ENCODE measurements at places on chromosomes 12 and 14.

GRCh38 chr14:99432485-99432884, 48.2 kb downstream of the SETD3 start:
- DNase-seq = no peak

DNA sequence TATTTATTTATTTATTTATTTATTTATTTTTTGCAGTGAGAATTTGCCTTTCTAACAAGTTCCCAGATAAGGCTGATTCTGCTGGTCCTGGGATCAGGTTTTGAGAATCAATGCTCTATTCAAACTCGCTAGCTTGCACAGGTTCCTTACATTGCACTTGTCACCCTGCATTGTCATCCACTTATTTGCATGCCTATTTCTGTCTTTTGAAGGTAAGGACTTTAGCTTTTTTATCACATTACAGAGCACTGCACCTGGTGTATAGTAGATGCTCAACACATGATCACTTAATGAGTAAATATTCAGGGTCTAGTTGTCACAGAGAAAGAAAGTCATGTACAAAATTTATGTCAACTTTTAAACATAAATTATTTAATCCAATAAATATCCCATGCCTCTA, 219.7 kb upstream of the BTG1 start:
- no peak for DNase-seq

GRCh38 chr12:80325167-80325959, 118.7 kb upstream of the PTPRQ start:
- DNase-seq = no peak

DNA sequence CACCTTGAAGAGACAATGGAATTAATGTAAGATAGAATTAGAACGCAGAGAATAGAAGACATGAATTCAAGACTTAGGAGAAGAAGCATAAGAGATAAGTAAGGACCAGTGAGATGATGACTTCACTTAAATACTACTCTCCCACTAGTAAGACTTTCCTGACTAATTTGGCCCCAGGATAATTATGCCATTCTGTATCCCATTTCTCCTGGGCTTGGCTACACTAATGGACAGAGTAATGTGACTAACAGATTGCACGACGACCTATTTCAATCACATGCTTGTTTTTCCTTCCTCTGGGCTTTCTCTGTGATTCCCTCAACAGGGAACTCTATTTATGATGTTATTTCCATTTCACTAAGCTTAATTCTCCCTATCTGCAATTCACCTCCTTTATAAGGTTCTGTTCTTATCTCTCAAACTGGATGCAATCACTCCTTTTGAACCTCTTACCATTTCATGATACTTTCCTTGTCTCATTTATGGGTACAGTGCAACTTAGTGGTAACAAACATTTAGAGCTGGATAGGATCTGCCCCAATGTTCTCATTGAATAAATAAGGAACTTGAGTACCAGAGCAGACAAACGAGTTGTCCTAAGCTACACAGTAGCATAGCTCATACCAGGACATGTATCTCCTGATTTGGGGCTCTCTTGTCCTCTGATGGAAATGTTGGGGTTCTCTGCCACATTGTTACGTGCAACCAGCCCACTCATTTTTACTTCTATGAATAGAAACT, 102.7 kb downstream of the BTG1 start:
- no peak for DNase-seq

DNA sequence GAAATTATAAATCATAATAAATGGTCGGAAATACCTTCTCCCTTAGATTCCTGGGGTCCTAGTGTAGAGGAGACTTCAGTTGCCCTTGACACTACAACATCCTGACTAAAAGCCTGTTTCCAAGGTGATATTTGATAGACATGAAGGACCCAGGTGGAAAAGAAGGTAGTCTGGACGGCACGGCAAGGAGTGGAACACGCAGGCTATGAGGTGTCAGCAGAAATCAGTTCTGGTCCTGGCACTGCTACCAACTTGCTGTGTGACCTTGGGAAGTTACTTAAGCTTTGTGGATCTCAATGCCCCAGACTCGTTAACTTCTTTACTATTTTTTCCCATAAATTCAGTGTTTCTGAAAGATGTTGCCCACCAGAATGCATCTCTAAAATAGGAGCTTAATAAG, 36.9 kb upstream of the BCL2L14 start:
- no peak for DNase-seq

- DNase-seq = no peak
These were observed 932 bp downstream of the ADCY6 start for GRCh38 chr12:48787791-48788523.

DNA sequence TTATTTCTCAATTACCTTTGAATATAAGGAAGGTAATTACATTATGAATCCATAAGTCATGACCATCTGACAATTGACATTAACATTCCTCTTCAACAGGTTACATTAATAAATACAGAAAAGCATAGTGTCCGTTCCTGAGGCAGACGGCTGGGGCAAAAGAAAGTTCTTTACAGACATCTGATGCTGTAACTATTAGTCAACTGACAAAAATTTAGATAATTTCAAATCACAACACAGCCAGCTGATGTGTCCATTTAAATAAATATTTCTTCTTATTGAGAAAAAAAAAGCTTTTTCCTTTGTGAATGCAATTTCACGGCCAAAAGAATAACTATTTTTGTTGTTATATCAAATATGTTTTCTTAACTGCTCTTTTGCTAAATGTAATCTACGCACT, 9.2 kb upstream of the PYROXD1 start:
- DNase-seq = no peak

- no peak for DNase-seq
These were observed 89.2 kb downstream of the FOXN3 start for GRCh38 chr14:89327771-89328212.

DNA sequence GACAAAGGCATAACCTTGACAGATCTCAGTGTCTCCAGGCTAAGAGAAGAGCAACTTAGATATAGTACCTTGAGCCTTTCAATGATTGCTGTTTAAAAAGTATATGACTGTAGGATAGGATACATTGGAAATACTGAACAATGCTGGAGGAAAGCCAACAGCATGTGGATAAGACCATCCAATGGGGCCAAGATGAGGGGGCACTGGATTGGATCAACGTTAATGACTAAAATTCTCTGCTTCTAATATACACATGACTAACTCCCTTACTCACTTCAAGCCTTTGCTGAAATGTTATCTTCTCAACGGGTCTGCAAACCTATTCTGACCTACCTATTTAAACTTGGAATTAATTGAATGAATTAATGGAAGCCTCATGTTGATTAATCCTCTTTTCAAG, 354.9 kb downstream of the RAD51B start:
- no peak for DNase-seq

GRCh38 chr14:33081259-33081658, 142.6 kb downstream of the NPAS3 start:
- DNase-seq = no peak

DNA sequence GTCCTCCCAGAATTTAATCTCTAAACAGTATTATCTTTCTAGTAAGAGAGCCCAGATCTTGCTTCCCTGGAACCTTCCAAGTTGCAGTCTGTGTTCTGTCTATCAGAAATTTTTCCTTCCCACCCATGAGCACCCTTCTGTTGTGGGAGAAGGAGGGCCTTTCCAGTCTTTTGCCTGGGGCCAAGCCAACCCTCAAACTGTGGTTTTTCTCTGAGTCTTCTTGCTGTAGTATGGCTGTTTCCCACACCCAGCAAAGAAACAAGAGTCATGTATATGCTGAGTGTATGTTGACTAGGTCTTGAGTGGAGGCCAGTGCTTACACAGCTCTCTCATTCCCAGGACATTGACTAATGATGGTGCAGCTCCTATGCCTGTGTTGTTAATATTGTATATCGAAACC, 104.5 kb downstream of the TGFB3 start:
- no peak for DNase-seq

GRCh38 chr12:106878804-106879203, 76.9 kb upstream of the TMEM263 start:
- no peak for DNase-seq

DNA sequence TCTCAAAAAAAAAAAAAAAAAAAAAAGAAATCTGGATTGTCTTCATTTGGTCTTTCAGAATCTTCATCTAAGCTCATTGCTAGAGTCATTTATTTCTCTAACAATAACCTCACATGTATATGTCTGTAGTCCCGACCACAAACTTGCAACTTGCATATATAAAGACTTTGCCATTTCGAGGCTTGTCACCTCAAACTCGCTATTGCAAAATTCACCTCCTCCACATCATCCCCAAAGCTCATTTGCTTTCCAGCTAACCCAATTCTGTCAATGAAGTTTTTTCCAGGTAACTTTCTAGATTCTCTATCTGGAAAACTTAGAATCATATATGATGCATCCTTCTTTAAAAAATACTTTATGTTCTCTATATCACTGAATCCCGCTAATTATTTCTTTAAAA, 393.2 kb upstream of the ATXN7L3B start:
- no peak for DNase-seq

DNA sequence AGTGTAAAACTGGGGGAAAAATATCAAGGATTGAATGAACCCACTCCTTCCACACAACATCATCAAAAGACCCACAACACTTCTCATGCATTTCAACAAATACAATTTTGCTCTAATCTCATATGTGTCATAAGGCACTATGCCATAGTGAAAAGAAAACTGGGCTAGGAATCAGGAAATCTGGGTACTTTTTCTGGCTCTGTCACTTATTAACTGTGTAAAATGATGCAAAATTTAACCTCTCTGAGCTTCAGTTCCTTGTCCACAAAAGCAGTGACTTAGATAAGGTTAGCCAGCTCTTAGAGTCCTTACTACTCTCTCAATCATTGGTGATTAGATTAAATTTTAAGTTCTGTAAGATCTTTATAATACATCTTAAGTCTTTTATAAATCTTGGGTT, 250.5 kb upstream of the SOX5 start:
- no peak for DNase-seq

DNA sequence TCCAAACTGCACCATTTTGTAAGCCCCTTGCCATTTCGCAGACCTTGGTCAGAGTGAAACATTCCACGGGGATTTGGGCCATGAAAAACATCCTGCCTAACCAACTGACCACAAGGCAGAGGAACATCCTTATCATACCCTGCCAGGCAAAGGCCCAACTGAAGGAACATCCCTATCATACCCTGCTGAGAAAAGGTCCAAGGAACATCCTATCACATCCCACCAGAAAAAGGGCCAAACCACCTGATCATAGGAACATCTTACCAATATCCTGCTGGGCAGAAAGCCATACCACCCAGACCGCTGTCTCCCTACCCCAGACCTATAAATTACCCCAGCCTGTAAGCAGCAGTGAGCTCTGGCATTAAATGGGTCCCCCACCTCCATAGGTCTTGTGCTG, 19.4 kb upstream of the LRRC9 start:
- DNase-seq = peak; percentile 42

- no peak for DNase-seq
These were observed 145.8 kb downstream of the MIPOL1 start for GRCh38 chr14:37343307-37344094.

- peak; percentile 51 for DNase-seq
These were observed 12.3 kb upstream of the GPRC5D start for GRCh38 chr12:12964255-12964654.

DNA sequence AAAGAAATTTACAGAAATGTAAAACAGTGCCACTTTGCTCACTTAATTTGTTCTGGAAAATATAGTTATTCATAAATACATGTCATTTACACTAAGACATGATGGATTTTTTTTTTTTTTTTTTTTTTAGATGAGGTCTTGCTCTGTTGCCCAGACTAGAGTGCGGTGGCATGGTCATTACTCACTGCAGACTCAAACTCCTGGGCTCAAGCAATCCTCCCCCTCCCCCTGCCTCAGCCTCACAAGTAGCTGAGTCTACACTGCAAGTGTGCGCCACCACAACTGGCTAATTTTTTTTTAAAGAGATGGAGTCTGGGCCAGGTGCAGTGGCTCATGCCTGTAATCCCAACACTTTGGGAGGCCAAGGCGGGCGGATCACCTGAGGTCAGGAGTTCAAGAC, 101.2 kb downstream of the PPP2R5C start:
- DNase-seq = no peak

DNA sequence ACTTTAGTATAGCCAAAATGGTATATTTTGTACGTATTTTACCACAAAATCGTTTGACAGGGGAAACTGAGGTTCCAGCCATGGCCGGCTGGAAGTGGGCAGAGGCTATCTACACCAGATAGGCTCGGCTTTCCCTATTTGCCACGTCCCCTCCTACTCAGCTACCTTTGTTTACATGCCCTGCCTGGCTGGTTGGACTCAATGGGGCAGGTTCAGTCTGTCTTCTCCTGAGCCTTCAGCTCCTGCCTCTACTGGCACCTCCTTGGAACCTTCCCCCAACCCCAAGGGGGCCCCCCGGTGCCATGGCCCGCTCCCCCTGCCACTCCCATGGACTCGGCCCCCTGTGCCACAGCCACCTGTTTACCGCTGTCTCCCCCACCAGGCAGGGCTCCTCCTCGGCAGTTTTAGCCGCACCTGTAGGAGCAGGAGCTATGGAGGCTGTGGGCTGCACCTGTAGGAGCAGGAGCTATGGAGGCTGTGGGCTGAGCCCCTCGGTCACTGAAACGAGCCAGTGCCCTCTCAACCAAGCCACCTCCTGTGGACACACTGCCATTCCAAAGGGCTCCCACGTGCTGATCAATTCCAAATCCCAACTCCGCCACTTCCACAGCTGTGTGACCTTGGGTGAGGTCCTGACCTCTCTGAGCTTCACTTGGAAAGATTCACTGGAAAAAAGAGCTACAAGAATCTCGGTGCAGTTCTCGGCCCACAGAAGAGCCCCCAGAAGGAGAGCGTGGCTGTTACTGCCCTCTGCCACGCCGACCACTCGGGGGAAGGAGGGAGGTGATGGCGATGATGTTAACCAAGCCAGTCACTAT, 62.2 kb downstream of the NCOR2 start:
- DNase-seq = no peak

- DNase-seq = no peak
These were observed 618.8 kb downstream of the RPS29 start for GRCh38 chr14:48967419-48967818.

GRCh38 chr12:57491393-57492280, 3.8 kb downstream of the MARS1 start:
- peak; percentile 76 for DNase-seq

DNA sequence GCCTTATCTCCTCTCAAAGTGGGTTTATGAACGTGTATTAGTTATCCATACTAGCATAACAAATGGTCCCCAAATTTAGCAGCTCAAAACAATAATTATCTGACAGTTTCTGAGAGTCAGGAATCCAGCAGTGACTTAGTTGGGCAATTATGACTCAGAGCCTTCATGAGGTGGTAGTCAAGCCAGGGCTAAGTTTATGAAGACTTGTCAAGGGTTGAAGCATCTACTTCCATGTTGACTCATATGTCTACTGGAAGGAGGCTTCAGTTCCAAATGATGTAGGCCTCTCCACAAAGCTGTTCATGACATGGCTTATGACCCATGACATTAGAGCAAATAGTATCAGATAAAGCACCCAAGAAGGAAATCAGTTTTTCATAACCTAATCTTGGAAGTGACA, 73.2 kb downstream of the IPO8 start:
- no peak for DNase-seq
